ENCODE measurements at places on chromosomes 5 and 9. TPM values are rescaled to one million over a fixed set of nuclear protein-coding genes. Genes with fewer than 3 reads are reported as not detected.

The CATSPER3 gene
- total RNA-seq = 0.31 TPM

The TRIM14 gene
- total RNA-seq = 41.8 TPM

The SPATA9 gene
- not detected for total RNA-seq

The HMMR gene
- 94.2 TPM for total RNA-seq

The BBLN gene
- 132 TPM for total RNA-seq

The NSG2 gene
- not detected for total RNA-seq

The MEGF10 gene
- not detected for total RNA-seq

The CREB3 gene
- total RNA-seq = 22.4 TPM

The ADAMTSL2 gene
- total RNA-seq = 0.11 TPM

The SLC25A2 gene
- total RNA-seq = not detected

The LRRC19 gene
- not detected for total RNA-seq

The SLC1A1 gene
- total RNA-seq = 0.09 TPM

The CAMK2A gene
- not detected for total RNA-seq

The POU5F2 gene
- total RNA-seq = 0.51 TPM

The EMB gene
- total RNA-seq = 67.1 TPM

The WDR38 gene
- not detected for total RNA-seq

The MAP1B gene
- total RNA-seq = 0.09 TPM

The TRAF1 gene
- total RNA-seq = 150 TPM

The CDH9 gene
- total RNA-seq = not detected

The TOR2A gene
- total RNA-seq = 14.4 TPM

The GBA2 gene
- total RNA-seq = 21.2 TPM

The C5orf34 gene
- 9.1 TPM for total RNA-seq

The KLF9 gene
- 19.0 TPM for total RNA-seq

The GAPT gene
- not detected for total RNA-seq

The TSSK1B gene
- not detected for total RNA-seq

The SLC6A7 gene
- not detected for total RNA-seq

The RAD17 gene
- 26.5 TPM for total RNA-seq

The GFPT2 gene
- total RNA-seq = not detected

The GDNF gene
- total RNA-seq = not detected

The CCL27 gene
- total RNA-seq = 0.43 TPM

The SLC6A18 gene
- not detected for total RNA-seq

The ZNF608 gene
- total RNA-seq = not detected

The ANKRD20A1 gene
- 1.5 TPM for total RNA-seq

The DIRAS2 gene
- total RNA-seq = not detected

The MYOT gene
- not detected for total RNA-seq

The ASS1 gene
- total RNA-seq = 11.5 TPM

The PRLR gene
- not detected for total RNA-seq

The GPX3 gene
- not detected for total RNA-seq

The RETREG1 gene
- 31.7 TPM for total RNA-seq

The BHMT2 gene
- not detected for total RNA-seq

The QRFP gene
- not detected for total RNA-seq

The SAPCD2 gene
- 13.7 TPM for total RNA-seq

The TMEM215 gene
- not detected for total RNA-seq

The JAKMIP2 gene
- 3.2 TPM for total RNA-seq

The UBLCP1 gene
- total RNA-seq = 30.6 TPM

The IFNA13 gene
- not detected for total RNA-seq

The DMRT3 gene
- total RNA-seq = not detected

The MED27 gene
- 32.5 TPM for total RNA-seq

The SLC30A5 gene
- 40.1 TPM for total RNA-seq

The PHYHD1 gene
- total RNA-seq = 0.61 TPM

The C5orf58 gene
- total RNA-seq = not detected

The CDC20B gene
- not detected for total RNA-seq

The CCDC112 gene
- total RNA-seq = 2.4 TPM

The CCDC192 gene
- total RNA-seq = not detected

The GLDC gene
- total RNA-seq = 1.3 TPM

The SYNPO gene
- total RNA-seq = 0.18 TPM

The C5orf22 gene
- total RNA-seq = 23.7 TPM

The DNAI1 gene
- total RNA-seq = not detected

The NUP214 gene
- 57.6 TPM for total RNA-seq

Measured in activated CD8-positive, alpha-beta T cell treated with anti-CD3 and anti-CD28 coated beads for 36 hours (primary cell).